Small intestine (tissue), 16 donors: ENCODE measurements at places on chromosomes 12 and 14. TPM values are rescaled to one million over a fixed set of nuclear protein-coding genes. Genes with fewer than 3 reads are reported as not detected.

ADAM21 gene
- 0.13 TPM for polyA plus RNA-seq

MRPS35 gene
- polyA plus RNA-seq: 84.2 TPM

- DNase-seq: no peak
- peak overlapping the region; percentile 93 for H3K27ac ChIP-seq
- H3K36me3 ChIP-seq: no peaks in the 10 kb centered on the region
- no peak overlapping the region for H3K4me3 ChIP-seq
Observed at GRCh38 chr14:75340921-75341320, 62.3 kb downstream of the FOS start.

GLIPR1L1 gene
- not detected for polyA plus RNA-seq
